ENCODE measurements at places on chromosomes 1 and 21. TPM values are rescaled to one million over a fixed set of nuclear protein-coding genes. Genes with fewer than 3 reads are reported as not detected.

The IFNLR1 gene
- under 0.01 TPM for total RNA-seq

The IGSF9 gene
- total RNA-seq = 0.54 TPM

The DNMT3L gene
- not detected for total RNA-seq

The BACH1 gene
- 32.6 TPM for total RNA-seq

The MRTO4 gene
- total RNA-seq = 21.0 TPM

DNA sequence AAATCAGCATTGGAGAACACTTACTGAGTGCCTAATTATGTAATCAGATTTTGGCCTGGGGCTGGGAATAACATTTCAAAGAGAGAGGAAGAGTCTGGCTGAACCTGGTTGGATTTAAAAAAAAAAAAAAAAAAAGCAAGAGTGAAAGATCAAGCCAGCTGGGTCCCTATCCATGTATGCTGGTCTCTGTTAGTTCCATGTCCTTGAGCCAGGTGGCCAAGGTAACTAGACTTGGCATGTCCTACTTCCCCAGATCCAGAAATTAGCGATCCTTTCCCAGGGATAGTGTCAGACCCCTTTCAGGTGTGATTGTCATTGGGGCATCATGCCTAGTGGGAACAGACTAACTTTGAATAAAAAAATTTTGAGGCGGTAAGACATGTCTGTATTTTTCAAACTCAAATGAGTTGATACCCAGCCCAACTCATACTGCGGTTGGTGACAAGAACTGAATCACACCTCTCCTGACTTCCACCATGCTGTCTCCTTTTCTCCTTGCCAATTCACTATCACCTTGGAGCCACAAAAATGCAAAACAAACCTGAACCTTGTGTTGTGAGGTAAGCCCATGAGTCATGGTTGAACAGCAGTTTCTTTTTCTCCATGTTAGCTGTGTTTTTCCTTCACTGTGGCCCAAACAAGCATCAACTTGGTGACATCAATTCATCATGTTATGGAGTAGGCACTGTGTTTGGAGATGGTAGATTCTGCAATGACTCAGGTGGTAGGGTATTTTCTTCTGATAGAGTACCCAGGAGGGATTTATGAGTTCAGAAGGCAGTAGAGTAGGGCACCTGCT, 24.5 kb upstream of the PPP2R5A start:
- DNase-seq = no peak

GRCh38 chr1:221530791-221531190, 211.1 kb downstream of the DUSP10 start:
- DNase-seq = no peak

DNA sequence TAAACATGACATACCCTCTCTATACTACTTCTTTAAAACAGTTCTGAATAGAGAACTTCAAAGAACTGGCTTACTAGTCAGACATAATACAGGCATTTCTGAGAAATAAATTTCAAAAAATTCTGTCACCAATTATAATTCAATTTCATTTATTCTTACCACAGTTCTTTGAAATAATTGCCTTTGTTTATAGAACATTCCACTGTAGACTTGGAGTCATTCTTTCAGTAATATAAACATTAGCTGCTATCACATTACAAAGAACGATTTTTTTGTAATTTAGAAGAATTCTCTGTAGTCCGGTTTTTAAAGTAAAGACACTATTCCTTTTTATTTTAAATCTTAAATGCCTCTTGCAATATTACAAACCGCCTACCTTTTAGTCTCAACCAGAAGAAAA, 146.4 kb upstream of the COL11A1 start:
- DNase-seq = no peak

GRCh38 chr1:18484721-18485120, 4.0 kb downstream of the KLHDC7A start:
- no peak for DNase-seq

DNA sequence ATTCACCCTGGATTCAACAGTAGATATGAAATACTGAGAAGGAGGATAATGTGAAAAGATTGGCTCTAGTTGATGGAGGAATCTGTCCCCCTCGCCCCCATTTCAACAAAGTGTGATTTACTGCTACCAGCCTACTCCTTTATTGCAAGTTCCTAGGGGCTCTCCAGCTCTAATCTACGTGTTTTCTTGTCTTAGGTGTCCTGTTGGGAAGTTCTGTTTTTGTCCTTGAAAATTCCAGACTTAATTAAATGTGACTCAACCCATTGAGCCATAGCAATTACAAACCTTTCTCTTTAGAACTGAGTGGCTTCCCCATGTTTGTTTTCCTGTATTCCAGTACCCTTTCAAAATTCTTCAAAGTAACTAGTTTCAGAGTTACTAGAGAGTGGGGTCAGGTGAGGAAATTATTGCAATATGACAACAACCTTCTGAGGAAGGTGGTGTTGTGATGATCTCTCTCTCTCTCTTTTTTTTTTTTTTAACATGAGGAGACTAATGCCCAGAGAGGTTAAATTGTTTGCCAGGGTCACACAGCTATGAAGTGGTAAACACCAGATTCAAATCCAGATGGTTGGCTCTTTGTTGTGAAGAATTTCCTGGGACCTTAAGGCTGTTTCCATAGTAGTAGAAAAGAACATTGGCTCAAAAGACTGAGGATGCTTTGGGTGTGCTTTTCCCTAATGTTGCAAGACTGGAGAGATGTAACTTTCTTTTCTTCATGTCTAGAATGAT, 3.5 kb downstream of the RGL1 start:
- no peak for DNase-seq

- DNase-seq = no peak
Measured at GRCh38 chr1:171107262-171107940, 16.7 kb downstream of the FMO3 start.

GRCh38 chr21:29092102-29092959, 18.9 kb upstream of the CCT8 start:
- DNase-seq = no peak

GRCh38 chr1:240344918-240345317, 253.2 kb downstream of the FMN2 start:
- no peak for DNase-seq

DNA sequence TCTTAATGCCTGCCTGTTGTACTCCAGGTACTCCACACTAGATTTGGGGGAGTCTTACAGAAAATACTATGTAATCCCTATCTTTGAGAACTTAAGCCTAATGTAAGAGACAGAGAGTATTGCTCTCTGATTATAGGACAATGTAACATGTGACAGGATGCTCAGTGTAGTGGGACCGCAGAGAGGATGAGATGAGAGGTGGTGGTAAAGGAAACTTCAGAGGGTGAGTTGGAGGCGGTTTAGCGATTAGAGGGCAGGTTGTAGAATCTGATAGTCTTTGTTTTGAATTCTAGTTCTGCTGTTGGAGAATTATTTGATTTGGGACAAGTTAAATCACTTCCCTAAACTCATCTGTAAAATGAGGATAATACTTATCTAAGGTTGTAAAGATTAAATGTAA, 5.4 kb downstream of the SOAT1 start:
- no peak for DNase-seq
